Activated CD4-positive, alpha-beta memory T cell treated with anti-CD3 and anti-CD28 coated beads, Interleukin-2, amount 10 ng/mL, durations not matched to agents 7 days and 5 days (primary cell): ENCODE measurements at places on chromosomes 4 and X.

GRCh38 chr4:2688697-2689096 lies 67.4 kb downstream of the TNIP2 start:
- DNase-seq: no peak

GRCh38 chrX:17668929-17669328 lies 68.4 kb upstream of the SCML1 start:
- no peak for DNase-seq

- DNase-seq: no peak
These were observed 73.9 kb downstream of the SYNPO2 start for GRCh38 chr4:118962540-118962939.

DNA sequence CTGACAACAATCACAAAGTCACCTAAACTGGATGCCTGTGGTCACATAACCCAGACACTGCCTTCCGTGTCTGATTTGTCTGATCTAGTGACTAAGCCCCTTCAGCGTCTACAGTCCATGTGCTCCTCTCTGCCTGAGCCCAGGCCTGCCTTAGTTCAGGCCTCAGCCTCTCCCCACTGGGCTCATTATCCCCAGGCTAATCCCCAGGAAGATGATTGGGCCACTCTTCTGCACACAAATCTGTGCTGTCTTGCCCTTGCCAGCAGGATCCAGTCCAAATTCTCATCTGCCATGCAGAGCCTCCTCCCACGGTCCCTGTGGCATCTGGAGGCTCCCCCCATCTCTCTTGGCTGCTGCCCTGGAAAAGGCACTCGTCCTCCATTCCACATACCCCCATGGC lies 96.5 kb downstream of the SLC2A9 start:
- no peak for DNase-seq

GRCh38 chr4:141771889-141772830 lies 135.8 kb downstream of the IL15 start:
- DNase-seq: peak; percentile 16

GRCh38 chr4:105473324-105474098 lies at the start of gene PPA2:
Gene PPA2, minus strand, starts transcription at chr4:105474062. Its CDS starts 12 bp downstream, at chr4:105474050.
- peak; percentile 84 for DNase-seq

DNA sequence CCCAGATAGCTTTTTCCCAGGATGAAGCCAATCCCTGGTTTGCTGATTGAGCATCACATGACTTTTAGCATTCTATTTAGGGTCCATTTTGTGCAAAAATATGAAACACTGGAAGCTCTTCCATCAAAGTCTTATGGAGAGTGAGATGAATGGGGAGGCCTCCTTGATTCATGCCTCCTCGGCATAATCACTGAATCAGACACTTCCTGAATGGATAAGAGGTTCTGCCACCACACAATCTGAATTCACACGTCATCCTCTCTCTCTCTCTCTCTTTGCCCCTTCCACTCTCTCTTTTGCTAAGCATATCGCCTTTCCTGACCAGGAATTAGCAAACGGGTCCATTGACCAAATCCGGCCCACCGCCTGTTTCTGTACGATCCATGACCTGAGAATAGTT lies 68.7 kb downstream of the CRMP1 start:
- no peak for DNase-seq

DNA sequence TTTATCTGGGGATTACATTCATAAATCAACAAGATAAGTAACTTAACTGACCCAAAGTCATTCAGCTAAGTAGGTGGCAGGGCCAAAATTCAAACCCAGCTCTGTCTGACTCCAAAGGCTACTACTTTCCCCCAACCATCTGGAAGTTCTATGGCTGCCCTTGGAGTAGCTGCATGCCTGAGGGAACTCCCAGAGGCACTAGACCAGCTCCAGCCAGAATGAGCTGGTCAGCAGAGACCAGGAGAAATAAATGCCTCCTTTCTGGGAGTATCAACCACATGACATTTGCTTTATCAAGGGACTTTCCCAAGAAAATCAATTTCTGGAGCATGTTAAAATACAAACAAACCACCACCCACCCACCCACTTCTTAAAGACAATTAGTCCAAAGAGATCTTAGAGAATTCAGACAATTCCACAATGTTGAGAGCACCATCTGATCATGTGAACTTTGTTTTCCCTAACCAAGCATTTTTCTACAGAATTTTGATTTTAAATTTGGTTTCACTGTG lies 180.5 kb downstream of the EFHC2 start:
- no peak for DNase-seq

GRCh38 chrX:154515090-154515965 lies 704 bp downstream of the FAM3A start:
- DNase-seq: peak; percentile 32

DNA sequence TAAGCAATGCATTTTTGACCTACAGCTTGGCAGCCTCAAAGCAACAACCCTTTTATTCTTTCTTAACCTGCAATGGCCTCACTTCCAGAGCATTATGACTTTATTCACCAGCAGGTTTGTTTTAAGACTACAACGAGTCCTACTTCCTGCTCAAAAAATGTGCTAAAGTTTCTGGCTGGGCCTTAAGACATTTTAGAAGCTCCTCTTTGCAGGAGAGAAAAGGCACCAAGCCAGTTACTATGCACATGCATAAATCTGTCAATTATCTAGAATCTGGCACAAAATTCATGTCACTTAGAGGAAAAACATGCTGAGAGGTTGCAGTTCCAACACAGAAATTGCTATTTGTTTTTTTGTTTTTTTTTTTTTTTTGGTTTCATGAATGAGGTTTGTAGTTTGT lies 223.0 kb upstream of the EPHA5 start:
- DNase-seq: no peak

DNA sequence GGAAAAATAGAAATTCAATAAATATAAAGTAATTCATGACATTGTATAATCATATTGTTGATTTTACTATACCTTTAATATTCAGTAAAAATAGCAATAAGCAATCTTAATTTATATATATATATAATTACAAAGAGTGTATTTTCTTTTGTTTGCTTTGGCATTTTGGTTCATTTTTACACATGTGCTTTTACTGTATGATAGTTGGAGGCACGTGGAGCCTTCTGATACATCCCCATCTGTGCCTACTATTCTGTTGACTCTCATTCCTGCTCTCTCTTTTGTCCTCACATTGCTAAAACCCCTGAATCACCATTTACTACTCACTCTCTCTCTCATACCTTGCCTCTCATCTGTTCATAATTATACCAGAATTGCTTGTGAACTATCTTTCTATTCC lies 106.4 kb upstream of the NDST4 start:
- no peak for DNase-seq

DNA sequence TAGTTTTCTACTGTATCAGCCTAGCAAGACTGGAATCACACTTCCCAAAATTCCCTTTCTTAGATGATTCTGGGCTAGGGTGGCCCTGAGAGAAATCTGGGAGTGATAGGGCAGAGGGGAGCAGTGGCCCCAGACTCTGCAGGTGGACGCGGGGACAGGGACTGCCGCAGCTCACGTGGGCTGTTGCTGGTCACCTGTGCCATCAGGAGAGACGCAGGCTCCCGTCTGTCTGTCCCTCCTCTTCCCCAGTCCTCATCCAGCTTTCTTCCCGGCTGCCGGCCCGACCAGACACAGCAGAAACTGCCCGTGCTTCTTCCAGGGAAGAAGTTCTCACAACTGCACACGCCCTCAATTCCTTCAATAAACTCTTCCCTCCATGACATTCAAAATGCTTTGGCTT lies 86.4 kb downstream of the AFAP1 start:
- DNase-seq: no peak

DNA sequence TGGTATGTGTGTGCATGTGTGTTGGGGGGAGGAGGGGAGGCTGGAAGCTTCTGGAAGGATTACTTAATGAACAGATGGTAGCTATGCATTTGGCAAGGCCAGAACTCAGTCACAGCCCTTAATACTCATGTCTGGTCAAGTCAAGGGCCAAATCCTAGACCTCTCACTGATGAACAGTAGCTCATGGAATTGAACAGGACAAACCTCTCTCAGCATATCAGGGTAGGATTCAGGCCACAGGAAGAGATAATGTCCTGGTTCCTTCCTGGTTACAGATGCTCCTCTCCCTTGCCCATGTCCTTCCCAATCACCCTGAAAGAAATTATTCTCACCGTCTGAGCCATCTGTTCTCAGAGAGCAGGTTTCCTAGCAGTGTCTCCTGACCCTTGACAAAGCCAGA lies 165.7 kb downstream of the SOWAHB start:
- DNase-seq: no peak

DNA sequence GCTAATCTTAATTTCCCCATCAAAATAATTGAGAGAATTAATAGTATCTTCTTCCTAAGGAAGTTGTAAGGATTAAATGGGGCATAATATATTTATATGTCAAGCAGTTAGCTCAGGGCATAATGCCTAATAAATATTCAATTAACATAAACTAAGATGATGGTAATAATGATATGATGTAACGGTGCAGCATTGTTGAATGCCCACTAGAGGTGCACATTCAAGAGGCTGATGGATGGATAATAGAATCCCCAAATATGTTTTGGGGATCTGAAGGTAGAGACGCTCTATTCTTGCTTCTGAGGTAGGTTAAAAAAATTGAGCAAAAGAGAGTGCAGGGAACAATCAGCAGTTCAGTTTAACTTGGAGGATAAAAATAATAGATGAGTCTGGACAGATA lies 37.1 kb downstream of the ATOH1 start:
- DNase-seq: no peak

- no peak for DNase-seq
These were observed 712.0 kb upstream of the AADAT start for GRCh38 chr4:170801771-170802170.

GRCh38 chr4:38470735-38471262 lies 193.2 kb upstream of the KLF3 start:
- DNase-seq: no peak

DNA sequence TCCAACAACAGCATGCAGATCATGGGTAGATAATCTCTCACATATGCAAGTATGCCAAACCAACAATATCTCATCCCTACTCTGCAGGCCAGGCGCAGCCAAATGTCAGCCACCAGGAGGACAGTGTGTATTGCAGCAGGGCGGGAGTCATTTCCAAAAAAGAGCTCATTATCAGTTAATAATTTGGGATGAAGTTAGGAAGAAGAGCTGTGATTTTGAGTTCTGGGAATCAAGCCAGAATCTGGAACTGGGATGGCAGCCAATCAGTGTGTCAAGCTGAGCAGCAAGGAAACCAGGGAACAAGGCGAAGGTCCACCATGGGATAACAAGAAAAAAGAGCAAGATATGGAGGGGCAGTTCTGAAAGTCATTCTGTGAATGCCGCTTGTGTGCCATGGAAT lies 88.2 kb upstream of the CAMK2D start:
- no peak for DNase-seq

DNA sequence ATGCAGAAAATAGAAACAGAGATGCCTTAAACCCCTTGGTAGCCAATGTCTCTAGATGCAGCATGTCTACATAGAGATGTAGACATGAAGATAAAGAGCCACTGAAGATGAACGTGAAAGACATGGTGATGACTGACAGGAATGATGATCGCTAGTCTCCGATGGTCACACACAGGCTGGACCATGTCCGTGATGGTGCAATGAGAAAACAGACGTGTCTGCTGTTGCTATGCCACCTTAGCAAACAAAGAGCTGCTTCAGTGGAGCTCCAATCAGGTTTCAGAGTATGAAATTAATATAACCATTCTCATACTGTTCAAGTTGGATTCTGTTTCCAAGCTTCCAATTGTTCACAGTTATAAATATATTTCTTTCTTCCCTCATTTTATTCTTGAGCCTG lies 256.5 kb downstream of the CAMK2D start:
- no peak for DNase-seq

DNA sequence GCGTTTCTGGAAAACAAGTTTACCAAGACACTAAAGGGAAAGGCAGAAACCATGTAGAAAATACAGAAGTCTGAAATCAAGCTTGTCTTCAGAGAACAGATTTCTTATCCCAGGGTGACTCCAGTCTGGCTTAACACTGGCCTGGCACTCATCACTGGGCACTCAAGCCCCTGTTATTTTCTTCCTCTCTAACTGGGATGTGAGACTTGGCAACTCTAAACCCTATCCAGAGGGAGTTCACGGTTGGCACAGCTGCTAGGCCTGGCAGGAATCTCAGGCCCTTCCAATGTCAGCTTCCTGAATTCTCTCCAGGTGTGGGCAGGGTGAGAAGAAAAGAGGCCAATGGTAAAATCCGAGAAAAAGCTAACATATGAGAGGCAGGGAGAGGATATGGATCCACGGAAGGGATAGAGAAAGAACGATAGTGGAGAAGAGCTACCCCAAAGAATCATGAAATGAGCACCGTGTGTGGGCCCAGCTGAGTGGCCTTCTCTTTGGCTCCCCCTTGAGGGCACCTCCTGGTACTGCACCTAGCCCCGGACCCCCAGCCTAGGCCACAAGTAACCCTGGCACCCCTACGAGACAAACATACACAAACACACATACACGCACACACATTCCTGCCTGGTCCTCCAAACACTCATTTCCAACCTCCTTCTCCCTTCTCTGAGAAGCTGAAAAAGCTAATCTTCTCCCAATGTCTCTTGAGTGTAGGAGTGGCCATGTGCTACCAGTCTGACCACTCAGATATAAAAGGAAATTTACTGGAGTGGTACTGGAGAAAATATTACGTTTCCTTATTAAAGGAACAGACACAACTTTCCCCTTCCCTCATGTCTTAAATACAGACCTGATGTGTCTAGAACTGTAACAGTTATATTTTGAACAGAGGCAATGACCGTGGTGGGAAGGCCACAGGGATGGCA lies 16.6 kb upstream of the PTCHD1 start:
- peak; percentile 25 for DNase-seq

- no peak for DNase-seq
These were observed 275.4 kb downstream of the SHOX start for GRCh38 chrX:905848-906566.

- DNase-seq: peak; percentile 16
These were observed 73.7 kb downstream of the BEND2 start for GRCh38 chrX:18146954-18147353.

DNA sequence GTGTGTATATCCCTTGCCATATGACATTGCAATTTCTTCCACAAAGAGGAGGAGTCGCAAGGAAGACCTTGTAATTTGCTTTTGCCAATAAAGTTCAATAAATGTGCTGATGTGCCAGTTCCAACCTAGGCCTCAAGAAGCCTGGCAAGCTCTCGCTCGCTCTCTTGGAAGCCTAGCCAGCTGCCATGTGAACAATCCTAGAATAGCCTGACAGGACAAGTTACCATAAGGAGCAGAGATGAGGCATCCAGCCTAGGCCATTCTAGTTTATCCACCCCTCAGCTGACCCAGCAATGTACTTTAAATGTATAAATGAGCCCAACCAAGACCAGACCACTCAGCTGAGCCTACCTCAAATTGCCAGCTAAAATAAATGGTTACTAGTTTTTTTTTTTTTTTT lies 145.7 kb upstream of the QRFPR start:
- DNase-seq: no peak

GRCh38 chr4:55082756-55083155 lies 42.6 kb downstream of the KDR start:
- no peak for DNase-seq

DNA sequence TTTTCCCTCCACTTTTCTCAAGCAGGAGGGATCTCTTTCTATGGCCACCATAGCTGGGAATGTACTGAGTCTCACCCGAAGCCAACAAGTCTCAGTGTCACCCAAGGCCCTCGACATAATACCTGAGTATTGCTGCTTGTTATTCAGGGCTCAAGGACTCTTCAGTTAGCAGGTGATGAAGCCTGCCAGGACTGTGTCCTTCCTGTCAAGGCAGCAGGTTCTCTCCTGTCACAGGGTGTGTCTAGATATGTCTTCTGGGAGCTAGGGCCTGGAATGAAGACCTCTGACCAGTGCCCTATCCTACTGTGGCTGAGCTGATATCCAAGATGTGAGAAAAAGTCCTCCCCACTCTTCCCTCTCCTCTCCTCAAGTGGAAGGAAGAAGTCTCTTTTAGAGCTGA lies 391.0 kb upstream of the DIPK2B start:
- DNase-seq: no peak
